ENCODE measurements at places on chromosomes 16 and 17.

DNA sequence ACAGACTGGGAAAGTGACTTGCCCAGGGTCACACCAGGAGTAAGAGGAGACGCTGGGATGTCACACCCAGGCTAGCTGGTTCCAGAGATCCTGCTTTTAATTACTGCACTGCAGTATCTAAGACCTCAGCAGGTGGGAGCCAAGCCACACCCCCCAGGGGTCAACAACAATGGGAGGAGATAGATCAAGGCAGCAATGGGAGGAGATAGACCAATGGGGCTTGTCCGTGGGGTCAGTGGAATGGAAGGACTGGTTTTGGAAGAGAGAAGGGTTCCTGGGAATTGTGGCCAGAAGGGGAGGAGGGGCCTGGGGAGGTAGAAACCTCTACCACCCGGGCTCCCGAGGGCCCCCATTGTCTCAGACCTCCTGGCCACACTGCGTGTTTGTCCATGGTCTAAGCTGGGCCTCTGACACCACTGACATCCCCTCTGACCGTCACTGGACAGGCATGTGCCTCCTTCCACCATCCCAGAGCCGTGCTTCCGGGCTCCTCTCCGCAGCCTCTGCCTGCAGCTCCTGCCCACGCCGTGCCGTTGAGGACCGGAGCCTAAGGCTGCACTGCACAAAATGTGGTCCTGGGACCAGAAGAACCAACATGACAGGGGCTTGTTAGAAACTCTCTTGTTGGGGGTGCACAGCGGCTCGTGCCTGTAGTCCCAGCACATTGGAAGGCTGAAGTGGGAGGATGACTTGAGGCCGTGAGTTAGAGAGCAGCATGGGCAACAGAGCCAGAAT is 69.8 kb upstream of the RPH3AL start:
- no peak for DNase-seq

DNA sequence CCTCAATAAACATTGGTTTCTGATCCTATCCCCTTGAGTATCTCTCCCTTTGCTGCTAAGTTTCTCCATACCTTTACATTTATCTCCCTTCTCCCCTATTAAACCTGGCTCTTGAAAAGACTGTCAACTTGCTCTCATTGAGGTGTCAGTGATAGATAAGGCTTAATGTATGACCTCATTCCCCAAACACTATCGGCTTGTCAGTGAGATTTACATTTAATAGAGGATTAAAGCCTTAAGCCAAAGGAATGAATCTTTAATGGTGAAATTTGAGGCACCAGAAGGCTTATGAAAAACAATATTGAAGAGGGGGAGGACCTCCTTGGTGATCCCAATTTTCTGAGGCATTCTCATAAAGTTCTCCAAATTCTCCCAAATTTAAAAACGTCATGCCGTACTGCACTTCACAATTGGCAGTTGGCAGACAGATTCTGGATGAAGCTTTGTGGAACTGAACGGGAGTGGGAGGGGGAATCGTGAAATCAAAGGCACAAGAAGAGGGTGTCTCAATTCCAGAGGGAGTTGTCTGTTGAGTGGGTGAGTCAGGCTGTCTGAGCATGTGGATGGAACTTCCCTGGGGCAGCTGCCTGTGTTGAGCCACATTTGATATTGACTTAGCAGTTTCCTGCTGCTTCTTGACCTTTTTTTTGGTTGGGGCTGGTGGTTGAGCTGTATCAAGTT is 478.8 kb downstream of the NPIPA7 start:
- no peak for DNase-seq

DNA sequence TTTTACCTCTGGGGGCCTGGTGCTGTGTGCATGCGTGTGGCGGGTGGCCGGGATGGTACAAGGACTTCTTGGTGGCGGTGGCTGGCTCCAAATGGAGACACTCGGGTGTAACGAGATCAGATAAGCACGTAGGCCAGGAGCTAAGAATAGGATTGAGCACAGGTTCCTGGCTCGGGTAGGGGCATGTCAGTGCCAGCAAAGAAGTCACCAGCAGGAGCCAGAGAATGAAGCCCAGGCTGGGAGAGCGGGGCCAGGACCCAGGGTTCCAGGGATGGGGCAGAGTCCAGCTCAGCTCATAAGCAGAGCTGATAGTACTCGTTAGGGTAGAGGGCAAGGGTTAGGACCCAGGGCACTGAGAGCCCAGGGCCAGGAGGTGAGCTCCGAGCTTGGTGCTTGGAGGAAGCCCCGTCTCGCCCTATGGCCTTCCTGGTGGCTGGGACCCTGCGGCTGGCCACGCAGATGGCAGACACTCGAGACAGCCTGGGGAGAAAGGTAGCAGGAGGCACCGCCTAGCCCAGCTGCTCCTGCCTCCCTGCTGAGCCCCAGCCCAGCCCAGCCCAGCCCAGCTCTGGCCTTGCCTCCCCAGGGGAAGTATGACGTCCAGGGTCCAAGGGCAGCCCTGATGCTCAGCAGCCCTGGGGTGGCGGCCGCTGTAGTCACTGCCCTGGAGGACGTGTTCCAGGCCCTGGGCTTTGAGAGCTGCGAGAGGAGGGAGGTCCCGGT is 8.9 kb downstream of the ZNF213 start:
- no peak for DNase-seq

GRCh38 chr17:13002761-13003453 is 14.9 kb downstream of the ELAC2 start:
- DNase-seq: peak; percentile 55

DNA sequence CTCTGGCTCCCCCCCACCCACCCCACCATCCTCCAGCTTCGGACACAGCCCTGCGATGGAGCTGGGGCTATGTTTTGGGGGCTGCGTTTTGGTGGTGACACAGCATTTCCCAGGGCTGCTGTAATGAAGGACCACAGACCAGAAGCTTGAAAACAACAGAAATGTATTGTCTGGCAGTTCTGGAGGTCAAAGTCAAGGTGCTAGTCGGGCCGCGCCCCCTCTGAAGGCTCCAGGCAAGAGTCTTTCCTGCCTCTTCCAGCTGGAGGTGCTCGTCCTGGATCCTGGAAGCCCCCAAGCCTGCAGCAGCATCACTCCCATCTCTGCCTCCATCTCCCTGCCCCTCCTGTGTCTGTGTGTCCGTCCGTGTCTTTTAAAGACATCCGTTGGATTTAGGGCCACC is 50.8 kb downstream of the TBC1D16 start:
- no peak for DNase-seq

GRCh38 chr17:9258115-9259015 is 237.1 kb downstream of the NTN1 start:
- no peak for DNase-seq

DNA sequence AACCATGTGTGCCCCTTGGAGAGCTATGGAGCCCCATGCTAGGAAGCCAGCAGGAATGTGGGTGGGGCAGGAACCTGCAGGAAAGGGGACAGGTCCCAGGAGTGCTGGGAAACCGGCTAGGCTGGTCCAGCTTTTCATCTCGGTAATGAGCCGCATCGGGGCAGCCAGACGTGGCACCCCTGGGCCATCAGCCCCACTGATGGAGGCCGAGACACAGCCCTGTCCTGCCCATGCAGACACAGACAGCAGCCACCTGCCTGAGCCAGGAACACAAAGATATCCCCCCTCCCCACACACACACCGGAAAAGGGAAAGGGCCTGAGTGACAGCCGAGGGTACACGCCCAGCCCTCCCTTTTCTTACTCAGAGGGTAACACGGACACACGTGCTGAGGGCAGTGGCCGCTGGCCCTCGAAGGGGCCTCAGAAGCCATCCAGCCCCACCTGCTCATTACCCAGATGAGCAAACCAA is 18.1 kb downstream of the PPL start:
- no peak for DNase-seq

GRCh38 chr16:9695152-9695551 is 487.1 kb downstream of the GRIN2A start:
- DNase-seq: no peak

All from fibroblast of skin of left quadriceps (primary cell).